ENCODE measurements at places on chromosomes 1 and 21. TPM values are rescaled to one million over a fixed set of nuclear protein-coding genes. Genes with fewer than 3 reads are reported as not detected.

DNA sequence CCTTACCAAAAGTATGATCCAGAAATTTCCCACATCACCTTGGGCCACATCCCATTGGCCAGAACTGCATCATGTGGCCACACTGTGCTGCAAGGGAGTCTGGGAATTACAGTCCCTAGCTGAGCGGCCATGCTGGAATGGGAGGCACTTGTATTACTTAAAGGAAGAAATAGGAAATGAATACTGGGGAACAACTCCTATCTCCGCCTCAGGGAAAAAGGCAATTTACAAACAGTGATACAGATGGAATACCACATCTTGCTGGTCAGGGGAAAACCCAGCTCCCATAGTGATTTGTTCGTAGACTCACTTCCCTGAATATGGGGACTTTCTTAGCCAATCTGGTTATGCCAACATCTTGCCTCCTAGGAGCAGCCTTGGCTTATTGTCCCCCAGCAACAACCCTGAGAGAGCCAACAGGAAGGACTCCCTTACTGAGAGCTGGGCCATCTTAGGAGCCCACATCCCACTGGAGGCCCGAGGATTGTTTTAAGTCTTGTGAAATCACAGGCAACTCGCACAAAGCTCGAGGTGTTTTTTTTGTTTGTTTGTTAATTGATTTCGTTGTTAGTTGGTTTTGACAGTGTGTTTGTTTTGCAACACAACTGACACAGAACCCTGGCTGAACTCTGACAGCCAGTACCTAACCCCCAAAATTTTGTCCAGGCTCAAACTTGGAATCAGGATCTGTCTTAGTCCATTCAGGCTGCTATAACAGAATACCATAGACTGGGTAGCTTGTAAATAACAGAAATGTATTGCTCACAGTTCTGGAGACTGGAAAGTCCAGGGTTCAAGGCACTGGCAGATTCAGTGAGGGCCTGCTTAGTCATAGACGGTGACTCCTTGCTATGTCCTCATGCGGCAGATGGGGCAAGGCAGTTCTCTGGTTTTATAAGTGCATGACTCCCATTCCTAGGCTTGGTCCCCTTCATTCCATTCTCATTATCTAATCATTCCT is 14.9 kb downstream of the CDA start:
- no peak for DNase-seq

TOMM40L gene
- total RNA-seq = 22.7 TPM

GRCh38 chr1:200146100-200146499 is 118.6 kb downstream of the NR5A2 start:
- no peak for DNase-seq

DNA sequence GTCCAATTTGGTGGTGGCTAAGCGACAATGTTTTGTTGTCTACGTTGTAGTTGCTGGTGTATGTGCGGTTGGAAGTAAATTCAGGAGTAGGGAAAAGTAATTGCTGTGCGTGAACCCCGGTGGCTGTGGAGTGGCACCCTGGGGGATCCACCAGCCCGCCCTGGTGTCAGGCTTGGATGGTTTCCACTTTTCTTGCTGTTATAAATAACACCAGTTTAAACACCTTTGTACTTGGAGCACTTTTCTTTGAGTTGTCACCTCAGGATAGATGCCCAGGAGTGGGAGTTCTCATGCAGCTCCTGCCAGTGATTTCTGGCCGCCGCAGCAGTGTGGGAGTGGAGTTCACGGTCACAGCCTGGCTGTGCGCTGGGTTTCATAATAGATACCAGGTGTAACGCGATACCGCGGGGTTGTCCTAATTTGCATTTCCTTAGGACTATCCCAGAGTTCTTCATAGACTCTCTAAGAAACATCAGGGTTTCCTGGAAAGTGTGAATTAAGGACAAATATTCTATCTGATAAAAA is 12.8 kb upstream of the TMEM200B start:
- DNase-seq = no peak

- peak; percentile 31 for DNase-seq
These were observed 6.6 kb downstream of the KRTAP10-8 start for GRCh38 chr21:44618504-44618903.

RHD gene
- 0.40 TPM for total RNA-seq

DNA sequence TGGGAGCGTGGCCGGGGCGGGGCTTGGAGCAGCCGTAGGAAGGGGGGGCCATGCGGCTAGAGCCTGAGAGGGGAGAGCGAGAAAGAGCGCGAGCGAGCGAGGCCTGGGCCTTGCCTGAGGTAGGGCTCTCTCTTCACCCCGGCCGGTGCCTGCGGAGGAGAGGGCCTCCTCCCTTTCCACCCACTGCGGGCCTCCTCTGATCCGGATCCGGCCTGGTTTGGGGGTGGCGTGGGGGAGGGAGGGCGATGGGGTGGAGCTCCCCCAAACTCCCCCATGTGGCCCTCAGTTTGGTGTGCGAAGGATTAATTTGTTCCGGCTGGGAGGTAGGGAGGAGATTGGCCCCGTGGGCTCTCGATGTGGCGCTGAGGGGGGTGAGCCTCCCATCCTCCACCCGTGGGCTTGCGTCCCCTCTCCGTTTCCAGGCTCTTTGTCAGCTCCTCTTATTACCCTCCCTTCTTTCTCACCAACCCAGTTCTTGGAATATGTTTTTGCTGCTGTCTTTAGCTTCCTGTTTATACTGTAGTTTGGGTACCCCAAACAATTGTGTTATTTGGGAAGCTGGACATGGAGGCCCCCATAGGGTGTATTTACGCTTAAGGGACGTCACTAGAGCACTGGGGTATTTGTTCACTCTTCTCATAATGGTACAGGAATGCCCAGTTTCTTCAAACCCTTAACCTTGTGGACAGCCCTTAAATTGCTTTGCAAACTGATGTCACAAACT is 685 bp downstream of the UBAP2L start:
- peak; percentile 26 for DNase-seq

GRCh38 chr1:164880644-164881043 is 321.7 kb downstream of the PBX1 start:
- no peak for DNase-seq

GRCh38 chr1:203296460-203297073 is 8.8 kb upstream of the BTG2 start:
- DNase-seq = no peak

- DNase-seq = no peak
These were observed 849 bp downstream of the NFIA start for GRCh38 chr1:61083013-61083806.

MTFR1L gene
- total RNA-seq = 186 TPM

GRCh38 chr1:205488074-205488723 is 16.3 kb upstream of the CDK18 start:
- no peak for DNase-seq

NFIA gene
- total RNA-seq = 26.8 TPM

CFAP74 gene
- not detected for total RNA-seq

GRCh38 chr21:35614396-35614921 is 445.9 kb downstream of the SETD4 start:
- no peak for DNase-seq

GRCh38 chr1:221829327-221830015 is 87.6 kb upstream of the DUSP10 start:
- no peak for DNase-seq

GPR52 gene
- not detected for total RNA-seq

- DNase-seq = no peak
These were observed 10.0 kb upstream of the MCOLN3 start for GRCh38 chr1:85058311-85058710.

DNA sequence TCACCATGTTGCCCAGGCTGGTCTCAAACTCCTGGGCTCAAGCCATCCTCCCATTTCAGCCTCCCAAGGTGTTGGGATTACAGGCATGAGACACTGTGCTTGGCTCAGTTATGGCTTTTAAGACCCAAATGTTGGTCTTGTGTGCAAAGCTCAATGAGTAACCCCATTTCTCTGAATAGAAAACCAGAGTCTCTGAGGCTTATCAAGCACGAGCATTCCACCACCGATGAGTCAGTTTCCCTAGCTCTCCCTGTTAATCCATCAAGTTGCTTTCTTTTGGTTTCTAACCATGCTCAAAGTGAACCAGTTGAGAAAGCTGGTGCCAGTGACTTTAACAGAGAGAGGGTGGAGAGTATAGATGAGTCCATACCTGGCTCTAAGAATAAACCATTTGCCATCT is 350.9 kb upstream of the ADGRL2 start:
- DNase-seq = no peak

- no peak for DNase-seq
These were observed 522.5 kb downstream of the PTPRC start for GRCh38 chr1:199161319-199161680.

DNA sequence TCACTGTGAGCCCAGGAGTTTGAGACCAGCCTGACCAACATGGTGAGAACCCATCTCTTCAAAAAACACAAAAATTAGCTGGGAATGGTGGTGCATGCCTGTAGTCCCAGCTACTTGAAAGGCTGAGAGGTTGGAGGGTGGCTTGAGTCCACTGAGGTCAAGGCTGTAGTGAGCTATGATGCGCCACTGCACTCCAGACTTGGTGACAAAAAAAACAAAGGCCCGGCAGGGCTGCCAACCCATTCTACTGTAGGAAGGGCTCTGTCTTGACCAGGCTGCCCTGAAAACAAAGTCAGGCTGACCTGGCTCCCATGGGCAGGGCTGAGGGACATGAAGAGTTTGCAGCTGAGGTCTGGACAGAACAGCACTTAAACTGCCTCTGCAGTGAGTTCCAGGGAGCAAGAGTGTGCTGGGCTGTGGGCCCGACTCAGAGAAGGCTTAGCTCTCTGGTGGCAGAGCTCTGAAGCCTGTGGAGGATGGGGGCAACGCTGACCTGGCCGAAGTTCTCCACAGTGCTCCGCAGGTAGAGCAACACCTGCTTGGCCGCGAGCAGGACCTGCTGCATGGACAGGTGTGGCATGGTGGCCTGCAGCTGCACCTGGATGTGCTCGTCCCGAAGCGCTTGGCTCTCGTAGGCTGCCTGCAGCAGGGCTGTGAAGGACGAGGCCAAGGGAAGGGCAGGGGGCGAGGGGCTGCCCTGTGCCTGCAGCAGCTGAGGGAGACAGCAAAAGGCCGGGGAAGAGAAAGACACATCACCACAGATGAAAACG is 42.4 kb downstream of the URB1 start:
- DNase-seq = no peak

DNA sequence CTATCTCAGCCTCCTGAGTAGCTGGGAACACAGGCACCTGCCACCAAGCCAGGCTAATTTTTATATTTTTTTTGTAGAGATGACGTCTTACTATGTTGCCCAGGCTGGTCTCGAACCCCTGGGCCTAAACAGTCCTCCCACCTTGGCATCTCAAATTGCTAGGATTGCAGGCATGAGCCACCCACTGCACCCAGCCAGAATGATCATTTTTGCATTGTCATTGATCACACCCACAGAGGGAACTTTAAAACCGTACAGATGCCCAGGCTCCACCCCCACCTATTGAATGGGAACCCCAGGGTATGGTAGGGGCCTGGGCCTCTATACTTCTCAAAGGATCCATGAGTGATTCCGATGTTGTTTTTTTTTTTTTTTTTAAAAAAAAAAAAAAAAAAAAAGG is 36.7 kb downstream of the ETNK2 start:
- DNase-seq = no peak

DNA sequence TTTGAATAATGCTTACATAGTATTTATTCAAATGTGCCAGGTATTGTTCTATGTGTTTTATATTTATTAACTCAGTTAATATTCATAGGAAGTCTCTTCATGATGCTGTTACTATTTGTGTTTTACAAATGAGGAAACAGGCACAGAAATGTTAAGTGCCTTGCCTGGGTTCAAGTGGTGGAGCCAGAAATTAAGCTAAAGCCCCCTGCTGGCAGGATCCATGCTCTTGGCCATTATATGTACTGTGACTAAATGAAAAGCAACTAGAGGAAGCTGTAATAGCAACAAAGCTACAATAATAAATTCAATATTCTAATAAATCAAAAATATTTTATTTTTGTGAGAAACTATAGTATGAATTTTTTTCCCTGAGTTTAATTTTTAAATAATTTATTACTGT is 30.0 kb downstream of the IARS2 start:
- DNase-seq = no peak

DYNLT4 gene
- total RNA-seq = not detected

GRCh38 chr1:8035289-8035688 is 9.2 kb upstream of the ERRFI1 start:
- no peak for DNase-seq

DNA sequence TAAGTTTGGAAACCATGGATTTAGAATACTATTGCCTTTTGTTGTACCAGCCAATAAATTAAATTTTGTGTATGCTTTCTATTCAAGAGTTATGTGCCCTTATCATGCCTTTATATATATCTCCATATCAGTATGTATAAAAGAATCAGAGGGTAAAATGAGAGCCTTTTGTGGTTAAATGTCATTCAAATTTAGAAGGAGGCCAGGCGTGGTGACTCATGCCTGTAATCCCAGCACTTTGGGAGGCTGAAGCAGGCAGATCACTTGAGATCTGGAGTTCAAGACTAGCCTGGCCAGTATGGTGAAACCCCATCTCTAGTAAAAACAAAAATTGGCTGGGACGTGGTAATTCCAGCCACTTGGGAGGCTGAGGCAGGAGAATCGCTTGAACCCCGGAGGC is 88.9 kb downstream of the XPR1 start:
- DNase-seq = no peak

GRCh38 chr1:235644693-235645305 is 4.8 kb downstream of the GNG4 start:
- no peak for DNase-seq

ACTL8 gene
- not detected for total RNA-seq

- DNase-seq = no peak
These were observed 11.3 kb upstream of the SEC16B start for GRCh38 chr1:177981200-177981599.

DNA sequence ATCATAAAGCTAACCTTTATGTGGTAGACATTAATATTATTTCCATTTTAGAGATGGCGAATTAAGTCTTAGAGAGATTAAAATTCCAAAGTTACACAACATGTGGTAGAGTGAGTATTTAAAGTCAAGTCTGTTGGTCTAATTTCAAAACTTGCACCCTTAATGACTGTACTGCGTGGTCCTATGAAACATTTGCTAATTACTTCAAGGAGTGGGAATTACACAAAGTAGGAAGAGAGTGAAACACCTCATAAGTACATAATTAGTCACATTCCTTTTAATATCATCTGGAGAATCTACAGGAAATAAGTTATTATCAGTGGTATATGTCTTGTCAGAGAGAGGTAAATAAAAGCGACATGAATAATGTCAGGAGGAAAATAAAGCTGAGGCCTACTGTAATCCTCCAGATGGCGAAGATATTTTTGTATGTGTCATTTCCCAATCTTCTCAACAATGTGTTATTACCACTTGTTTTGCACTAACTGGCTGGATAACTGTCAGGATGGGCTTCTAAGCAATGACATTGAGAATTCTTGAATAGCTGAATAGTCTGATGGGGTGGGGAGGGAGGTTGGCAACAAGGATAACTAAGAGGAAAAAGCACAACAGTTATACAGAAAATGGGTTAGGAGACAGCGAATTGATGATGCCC is 95.5 kb downstream of the TNFSF18 start:
- no peak for DNase-seq

ASTN1 gene
- total RNA-seq = not detected

GRCh38 chr1:117335376-117336086 is 31.7 kb upstream of the MAN1A2 start:
- DNase-seq = no peak

DNA sequence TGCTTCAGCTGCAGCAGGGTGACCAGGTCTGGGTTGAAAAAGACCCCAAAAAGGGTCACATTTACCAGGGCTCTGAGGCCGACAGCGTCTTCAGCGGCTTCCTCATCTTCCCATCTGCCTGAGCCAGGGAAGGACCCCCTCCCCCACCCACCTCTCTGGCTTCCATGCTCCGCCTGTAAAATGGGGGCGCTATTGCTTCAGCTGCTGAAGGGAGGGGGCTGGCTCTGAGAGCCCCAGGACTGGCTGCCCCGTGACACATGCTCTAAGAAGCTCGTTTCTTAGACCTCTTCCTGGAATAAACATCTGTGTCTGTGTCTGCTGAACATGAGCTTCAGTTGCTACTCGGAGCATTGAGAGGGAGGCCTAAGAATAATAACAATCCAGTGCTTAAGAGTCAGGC is 2.9 kb downstream of the C1QA start:
- peak; percentile 16 for DNase-seq

Measured in gastrocnemius medialis (tissue), 4 donors.